ENCODE measurements at places on chromosomes 3 and 15.

DNA sequence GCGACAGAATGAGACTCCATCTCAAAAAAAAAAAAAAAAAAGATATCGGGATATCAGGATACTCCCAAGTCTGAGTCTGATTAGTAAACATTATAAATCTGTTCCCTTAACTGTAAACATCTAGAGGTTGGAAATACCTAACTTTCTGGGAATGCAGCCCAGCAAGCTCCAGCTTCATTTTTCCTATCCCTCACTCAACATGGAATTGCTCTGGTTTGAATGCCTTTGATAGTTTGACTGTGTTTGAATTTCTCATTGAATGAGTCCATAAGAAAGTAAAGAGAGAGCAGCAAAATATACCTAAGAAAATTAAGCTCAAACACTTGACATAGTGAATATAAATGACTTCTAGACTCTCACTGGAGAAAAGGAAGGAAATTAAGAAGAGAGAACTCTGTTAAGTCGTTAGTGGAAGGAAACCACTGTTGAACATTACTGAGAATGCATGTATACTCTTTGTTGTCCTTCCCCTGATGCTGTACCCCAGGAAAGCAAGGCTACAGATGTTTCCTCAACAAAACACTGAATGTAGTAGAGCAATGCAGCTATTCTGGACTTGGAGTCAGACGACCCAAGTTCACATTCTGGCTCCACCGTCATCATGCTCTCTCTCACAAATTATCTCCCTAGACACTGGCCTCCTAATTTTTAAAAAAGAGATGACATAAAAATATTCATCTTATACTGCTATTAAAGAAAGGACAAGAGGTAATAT is 62.4 kb downstream of the CD200 start:
- DNase-seq, result no peak

DNA sequence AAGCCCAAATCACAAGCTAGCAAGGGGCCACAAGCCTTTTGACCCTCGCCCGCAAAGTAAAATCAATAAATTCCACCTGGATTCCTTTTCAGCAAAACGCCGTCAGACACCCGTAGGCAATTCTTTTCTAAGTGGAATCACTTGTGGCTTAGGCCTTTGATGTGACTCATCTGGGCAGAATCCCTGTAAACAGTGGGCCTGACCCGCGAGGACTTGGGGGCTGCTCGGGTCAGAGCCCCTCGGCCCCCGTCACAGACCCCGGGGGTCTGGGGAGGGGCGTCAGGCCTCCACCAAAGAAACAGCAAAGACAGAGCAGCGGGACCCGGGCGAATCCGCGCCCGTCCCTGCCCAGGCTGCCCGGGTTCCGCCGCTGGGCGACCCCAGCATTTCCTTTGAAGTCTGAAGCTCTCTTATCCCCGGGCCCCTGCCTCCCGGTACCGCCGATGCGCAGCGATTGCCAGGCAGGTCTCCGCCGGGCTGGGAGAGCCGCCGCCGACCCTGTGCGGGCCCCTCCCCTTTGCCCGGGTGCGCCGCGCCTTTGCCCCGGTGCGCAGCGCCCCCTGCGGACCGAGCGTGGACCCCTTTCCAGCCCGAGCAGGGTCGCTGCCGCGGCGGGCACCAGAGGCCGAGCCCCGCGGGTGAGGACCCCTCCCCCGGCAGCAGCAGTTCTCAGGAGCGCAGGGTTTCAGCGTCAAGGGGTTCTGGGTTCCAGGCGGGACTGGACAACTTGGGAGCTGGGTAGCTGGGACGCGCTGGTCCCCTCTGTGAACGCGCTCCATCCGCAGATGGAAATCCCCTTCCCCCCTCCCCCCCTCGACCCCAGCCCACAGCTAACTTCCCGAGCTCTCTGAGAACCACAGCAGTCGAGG is 178.3 kb downstream of the UACA start:
- no peak for DNase-seq

DNA sequence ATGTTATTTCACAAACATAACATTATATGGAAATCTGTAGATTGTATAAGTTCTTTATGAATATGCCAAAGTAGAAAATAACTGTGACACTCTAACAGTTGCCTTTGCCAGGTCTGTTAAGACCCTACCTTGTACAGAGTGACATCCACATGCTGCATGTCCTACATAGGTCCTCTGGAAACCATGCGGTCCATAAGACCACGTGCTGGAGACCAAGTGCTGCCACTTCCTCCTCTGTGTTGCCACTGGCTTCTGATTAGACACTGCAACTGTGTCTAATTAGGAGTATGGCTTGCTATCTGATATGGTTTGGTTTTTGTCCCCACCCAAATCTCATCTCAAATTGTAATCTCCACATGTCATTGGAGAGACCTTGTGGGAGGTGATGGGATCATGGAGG is 855.5 kb upstream of the SEMA6D start:
- no peak for DNase-seq

DNA sequence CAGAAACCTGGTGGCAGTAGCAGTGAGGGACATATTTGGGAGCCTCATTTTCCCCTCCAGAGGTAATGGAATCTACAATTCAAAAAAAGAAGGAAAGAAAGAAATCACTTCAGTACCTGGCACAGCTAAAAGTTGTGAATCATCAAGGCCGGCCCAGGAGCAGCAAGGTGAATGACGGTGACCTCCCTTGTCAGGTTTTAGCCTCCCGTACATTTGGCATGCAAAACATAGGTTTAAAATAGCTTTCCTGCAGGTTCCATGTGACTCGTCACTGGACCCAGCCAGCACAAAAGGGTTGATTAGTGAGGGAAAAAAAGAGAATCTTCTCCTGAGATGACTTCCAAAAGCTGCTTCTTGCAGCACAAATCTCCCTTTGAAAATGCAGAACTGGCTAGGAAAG is 394.2 kb downstream of the LSAMP start:
- DNase-seq, result no peak

- DNase-seq, result no peak
Measured at GRCh38 chr3:152635389-152635788, 199.5 kb upstream of the P2RY1 start.
